Esophagus squamous epithelium (tissue), 5 donors: ENCODE measurements at places on chromosomes 5 and 9.

GRCh38 chr5:53059281-53059680 lies 50.3 kb downstream of the MOCS2 start:
- no peak for DNase-seq

DNA sequence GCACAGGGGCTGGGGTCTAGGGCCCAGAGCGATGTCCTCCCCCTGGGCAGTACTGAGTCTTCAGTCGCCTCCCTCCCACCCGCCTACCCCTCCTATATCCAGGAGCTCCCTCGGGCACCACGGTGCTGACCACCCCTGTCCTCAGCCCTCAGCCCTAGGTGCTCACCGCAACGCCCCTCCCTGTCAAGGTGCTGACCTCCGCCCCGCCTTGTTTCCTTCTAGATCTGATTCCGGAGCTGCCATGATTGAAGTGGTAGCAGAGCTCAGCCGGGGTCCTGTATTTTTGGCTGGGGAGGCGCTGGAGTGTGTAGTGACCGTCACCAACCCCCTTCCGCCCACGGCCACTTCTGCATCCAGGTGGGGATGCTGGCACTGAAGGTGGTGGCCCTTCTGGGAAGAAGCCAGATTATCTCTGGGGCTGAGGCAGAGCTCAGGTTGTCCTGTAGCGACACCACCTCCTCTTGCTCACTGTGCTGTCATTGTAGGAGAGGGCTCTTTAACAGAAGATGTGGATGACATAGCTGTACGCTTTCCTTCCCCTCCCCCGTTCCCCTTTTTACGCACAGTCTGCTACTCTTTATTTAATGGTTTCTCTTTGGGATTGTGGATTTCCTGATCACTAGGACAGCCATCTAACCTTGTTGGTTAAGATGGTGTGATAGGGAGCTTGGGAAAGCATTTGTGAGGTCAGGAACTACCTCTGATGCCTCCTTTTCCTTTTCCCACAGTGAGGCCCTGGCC lies 598 bp downstream of the RGP1 start:
- DNase-seq, result no peak

DNA sequence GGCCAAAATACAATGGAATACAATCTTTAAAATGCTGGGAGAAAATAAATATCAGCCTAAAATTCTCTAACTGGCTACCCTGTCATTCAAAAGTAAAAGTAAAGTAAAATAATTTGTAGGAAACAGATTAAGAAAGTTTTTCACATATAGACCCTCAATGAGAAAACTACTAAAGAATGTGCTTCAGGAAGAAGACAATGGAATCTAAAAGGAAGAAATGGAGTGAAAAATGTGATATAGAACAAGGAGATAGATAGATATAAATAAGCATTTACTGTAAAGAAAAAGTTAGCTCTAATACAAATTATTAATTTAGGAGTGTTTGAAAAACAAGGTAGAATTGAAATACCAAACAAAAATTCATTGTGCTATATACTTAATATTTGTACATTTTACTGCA lies 368.6 kb upstream of the MPDZ start:
- no peak for DNase-seq

GRCh38 chr5:69531406-69531801 lies 28.6 kb upstream of the GTF2H2C start:
- no peak for DNase-seq

DNA sequence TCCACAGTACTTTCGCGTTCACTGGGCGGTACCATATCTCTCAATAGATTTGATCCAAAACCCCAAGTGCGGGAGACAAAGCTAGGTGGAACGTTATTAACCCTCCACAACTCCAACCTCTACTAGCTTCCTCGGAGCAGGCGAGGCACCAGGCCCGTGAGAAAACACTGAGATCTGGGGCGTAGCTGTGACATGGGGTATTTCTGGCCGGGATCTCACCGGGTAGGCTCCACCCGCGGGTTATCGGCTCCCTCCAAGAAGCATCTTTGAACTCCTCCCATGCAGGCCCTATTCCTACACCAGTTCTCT lies 350 bp upstream of the SLC25A46 start:
- DNase-seq, result no peak

DNA sequence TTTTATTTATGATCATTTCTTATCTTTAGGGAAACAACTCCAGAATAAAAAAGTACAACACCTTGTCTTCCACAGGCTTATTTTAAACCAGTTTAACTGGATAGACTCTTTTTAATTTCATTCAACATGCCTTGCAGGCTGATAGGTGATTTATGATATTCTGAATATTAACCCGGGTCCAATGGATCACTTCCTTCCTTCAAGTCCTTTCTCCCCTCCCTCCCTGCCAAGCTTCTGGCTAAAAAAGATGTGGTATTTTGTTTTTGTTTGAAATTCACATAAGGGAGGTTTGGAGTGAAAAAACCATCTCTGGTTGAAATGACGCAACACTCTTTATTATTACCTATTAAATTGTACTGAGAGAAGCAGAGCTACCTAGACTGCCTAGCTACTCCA lies 265.3 kb downstream of the MLLT3 start:
- DNase-seq, result no peak

- no peak for DNase-seq
Observed at GRCh38 chr5:1101961-1102713, 9.7 kb downstream of the SLC12A7 start.

GRCh38 chr9:89731262-89732182 lies 126.7 kb downstream of the GADD45G start:
- no peak for DNase-seq

- no peak for DNase-seq
Observed at GRCh38 chr5:73499187-73499586, 945 bp downstream of the BTF3 start.
